Stimulated activated CD4-positive, alpha-beta T cell treated with anti-CD3 and anti-CD28 coated beads, Interleukin-1b, Interleukin-23, amount 100 ng/mL, for 1 hour (primary cell): ENCODE measurements at places on chromosomes 7 and 10.

- no peak for DNase-seq
These were observed 94.1 kb upstream of the TMEM26 start for GRCh38 chr10:61547297-61547696.

- DNase-seq: no peak
These were observed 95.7 kb downstream of the ELAPOR2 start for GRCh38 chr7:86963599-86964230.

DNA sequence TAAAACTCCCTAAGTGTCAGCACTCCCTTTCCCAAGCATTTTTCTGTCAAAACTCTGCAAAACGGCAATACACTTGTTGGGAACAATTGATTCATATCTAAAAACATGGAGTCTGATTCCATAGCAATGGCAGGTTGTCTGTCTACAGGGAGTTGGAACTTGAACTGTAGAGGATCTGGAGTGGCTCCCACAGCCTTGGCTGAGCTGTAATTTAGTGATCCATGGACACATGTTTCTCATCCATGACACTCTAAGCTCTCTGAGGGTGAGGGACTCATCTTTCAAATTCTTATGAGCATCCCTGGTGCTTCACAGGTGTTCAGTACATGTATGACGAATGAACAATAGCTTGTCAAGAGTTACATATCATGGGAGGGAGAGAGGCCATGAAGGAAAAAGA lies 466.1 kb downstream of the GRID1 start:
- no peak for DNase-seq

- no peak for DNase-seq
These were observed 48.6 kb downstream of the FBXW4 start for GRCh38 chr10:101646364-101646763.

DNA sequence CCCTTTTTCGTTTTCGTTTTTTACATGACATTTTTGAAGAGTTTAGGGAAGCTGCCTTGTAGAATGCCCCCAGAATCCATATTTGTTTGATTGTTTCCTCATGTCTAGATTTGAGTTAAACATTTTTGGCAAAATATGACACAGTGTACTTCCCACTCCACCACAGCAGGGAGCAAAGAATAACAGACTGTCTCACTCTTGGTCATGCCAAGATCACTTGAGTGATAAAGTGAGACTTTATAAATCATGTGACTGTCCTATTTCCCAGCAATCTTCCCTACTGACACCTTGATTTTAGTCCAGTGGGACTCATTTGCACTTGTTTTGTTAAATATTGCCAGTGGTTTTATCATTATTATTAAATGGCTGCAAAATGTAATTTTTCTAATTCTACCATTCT lies 44.4 kb upstream of the USP6NL start:
- DNase-seq: no peak

DNA sequence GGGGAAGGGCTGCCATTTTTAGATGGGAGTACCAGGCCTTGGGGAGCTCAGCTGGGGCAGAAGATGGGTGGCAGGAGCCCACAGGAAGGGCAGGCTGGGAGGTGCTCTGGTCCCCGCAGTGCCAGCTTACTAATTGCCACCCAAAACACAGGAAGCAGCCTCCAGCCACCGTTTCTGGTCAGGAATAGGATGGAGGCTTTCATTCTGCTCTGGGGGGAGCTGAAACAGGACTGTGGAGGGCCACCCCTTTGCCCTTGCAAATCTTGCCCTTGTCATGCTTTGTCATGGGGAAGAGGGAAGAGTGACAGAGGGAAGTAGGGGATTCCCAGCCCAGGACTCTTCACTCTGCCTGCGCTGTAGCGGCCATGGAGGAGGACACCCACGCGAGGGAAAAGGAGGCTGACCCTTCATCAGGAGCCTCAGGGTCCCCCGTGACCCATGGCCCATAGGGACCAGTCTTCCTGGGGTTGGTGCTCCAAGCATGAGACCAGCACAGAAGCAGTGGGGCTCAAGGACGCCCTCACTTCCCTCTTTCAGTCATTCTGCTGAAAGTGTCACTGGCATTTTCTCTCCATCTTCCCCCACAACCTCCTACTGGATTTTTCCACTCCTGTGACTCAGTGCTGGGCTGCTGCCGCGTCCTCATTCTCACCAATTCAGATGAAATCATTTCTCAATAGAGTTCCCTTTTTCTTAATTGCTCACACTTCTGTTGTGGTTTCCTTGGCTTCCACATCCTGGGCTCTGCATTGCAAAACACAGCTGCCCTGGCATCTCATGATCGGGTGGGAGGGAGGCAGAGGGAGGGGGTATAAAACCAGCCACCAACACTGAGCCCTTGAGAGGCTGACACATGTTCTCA lies 61.9 kb downstream of the MKI67 start:
- peak; percentile 46 for DNase-seq

- no peak for DNase-seq
These were observed 50.0 kb downstream of the VWA2 start for GRCh38 chr10:114289096-114289436.

GRCh38 chr10:124279882-124280281 lies 138.8 kb downstream of the OAT start:
- DNase-seq: no peak

DNA sequence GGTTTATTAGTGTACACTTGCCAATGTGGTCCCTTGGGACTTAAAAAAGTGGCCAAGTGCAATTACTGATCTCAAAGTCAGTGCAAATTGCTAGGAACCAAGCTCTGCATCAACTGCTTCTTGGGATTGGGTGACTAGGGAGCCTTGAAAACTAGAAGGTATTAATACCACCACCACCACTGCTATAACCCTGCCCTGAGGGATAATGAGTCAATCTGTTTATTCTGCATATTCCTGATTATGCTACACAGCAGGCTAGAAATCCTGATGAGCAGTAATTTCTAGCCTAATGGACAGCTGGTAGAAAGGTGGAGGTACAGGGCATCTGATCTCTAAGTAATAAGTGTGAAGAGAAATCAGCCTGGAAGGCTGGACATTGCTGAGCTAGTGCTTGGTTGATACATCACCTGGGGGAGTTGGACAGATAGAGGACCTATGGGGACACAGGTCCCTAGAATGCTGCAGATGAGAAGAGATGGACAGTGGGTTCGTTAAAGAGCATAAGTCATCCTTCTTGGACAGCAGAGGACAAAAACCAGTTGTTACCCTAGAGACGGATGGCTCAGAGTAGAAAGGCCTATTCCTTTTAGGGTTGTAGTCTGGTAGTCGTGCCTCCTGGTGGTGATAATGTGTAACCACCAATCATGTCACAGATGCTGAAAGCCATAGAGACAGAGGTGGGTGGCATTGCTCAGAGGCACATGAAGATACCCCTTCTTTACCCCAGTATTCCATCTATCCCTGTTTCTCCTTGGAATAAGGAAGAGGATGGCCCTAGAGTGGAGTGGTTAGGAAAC lies 554.8 kb downstream of the SORCS1 start:
- DNase-seq: no peak

DNA sequence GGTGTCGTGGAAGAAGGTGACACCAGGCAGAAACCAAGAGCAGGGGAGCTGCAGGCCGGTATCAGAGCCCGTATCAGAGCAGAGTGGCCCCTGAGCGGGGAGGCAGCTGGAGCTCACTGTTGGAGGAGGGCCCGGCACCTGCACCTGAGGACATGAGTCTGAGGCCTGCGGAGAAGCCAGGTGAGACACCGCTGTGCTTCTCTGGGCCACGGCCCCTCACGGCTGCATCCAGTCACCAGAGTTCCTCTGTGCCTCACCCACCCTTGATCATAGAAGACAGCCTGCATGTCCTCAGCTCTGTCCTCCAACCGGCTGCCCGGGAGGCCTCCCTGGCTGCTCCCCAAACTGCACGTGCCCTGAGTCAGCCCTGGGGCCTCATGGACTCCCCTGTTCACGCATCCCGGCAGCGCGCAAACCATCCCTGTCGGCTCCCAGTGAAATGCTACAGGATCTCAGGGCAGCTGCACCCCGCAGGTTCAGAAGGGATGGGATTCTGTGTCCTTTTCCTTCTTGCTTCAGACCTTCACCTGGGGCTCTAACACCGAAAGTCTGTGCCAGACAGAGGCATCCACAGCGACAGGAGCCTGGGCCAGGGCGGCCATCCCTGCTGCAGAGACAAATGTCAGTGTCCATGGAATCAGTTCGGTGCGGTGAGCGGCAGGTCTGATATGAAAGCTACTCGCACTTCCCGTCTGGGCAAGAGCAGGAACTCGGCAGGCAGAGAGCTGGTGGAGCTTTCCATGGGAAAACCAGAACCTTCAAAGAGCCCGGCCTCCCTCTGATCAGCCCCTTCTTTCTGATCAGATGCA lies 111.9 kb upstream of the FAM20C start:
- DNase-seq: no peak

DNA sequence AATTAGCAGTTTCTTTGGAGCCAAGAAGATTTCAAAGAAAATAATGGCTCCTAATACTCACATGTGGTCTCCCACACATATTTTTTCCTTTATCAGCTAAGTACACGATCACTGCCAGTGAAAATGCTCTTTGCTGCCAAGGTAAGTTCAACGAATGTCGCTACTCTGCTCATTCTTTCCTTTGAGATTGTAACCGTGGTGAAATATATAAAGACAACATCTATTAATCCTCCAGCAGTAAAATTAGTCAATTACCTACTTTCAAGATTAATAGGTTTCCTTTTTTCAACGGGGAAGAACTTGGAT lies 672.2 kb downstream of the GATA3 start:
- no peak for DNase-seq

DNA sequence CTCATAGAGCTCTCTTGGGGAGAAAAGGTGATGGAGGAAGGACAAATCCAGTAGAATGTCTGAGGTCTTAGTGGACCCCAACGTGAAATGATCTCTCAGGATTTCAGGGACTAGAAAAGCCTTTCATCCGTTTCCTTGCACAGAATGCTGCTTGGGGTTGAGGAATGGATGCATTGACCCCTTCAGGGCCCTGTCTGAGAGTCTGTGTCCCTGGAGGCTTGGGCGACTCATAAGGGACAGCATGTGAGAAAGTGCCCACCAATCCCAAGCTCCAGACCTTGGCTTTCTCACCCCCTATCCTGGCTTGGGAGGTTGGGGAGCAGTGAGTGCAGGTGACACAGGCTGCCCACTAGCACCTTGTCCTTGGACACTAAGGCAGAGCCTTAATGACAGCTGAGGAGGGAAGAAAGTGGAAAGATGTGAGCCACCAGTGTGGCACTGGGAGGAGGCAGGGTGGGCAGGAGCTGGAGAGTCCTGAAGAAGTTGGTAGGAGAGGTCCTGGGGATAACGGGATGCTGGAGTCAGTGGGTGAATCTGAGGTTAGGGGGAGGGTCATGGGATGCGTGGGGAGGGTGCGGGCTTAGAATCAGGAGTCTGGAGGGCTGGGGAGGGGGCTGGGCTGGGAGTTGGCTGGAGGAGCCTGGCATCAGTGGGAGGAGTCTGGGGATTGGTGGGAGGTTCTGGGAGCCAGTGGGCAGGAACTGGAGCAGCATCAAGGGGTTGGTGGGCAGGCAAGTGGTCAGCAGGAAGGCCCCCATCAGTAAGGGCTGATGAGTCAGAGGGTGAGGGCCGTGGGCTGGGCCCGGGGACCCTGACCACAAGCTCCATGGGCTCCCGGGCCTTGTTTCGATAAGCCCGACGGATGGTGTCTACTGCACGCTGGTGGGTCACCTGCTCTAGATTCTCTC lies 8.6 kb downstream of the LZTS2 start:
- DNase-seq: no peak

DNA sequence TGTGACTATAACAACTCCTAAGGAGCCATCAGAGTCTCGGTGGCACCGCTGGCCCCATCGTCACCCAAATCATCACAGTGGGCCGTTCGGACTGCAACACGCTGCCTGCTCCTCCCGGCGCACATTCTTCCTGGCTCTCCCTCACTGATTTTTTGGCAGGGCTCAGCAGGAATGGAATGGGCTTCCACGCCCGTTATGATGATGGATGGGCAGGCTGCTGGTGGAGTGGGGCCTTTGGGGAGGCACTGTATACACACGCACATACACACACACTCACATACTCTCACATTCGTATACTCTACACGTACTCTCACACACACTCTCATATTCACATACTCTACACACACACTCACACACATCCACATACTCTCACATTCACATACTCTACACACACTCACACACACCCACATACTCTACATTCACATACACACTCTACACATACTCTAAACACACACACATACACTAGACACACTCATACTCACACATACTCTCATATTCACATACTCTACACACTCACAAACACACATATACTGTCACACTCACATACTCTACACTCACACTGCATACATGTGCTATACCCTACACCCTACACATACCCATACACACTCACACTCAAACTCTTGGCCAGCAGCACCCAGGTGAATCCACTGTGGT lies 99.8 kb downstream of the KCNMA1 start:
- no peak for DNase-seq

DNA sequence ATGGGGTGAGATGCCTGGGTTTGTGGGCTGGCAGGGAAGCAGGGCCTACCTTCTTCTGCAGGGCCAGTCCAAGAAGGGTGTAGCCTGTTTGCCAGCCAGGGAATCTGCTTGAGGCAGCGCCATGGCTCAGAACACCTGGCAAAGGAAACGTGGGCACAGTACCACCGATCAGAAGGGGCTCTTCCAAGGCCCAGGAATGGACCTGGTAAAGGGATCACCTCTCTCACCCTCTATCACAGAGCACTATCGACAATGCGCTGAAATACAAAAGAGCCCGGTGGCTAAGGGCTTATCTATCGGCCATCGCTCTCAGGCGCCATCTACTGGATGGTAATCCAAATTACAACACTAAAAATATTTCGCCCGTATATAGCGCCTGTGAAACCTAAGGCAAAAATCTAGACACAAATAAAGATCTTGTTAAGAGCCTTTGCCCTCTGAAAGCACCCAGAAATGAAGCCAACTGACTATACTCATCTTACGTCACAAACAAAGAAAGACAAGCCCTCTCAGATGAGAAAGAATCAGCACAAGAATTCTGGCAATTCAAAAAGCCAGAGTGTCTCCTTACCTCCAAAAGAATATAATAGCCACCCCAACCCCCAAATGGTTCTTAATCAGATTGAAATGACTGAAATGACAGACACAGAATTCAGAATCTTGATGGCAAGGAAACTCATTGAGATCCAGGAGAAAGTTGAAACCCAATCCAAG lies 217.8 kb upstream of the HPS1 start:
- no peak for DNase-seq
